Activated T-cell treated with anti-CD3 and anti-CD28 coated beads for 24 hours (primary cell): ENCODE measurements at places on chromosomes 7 and 10.

DNA sequence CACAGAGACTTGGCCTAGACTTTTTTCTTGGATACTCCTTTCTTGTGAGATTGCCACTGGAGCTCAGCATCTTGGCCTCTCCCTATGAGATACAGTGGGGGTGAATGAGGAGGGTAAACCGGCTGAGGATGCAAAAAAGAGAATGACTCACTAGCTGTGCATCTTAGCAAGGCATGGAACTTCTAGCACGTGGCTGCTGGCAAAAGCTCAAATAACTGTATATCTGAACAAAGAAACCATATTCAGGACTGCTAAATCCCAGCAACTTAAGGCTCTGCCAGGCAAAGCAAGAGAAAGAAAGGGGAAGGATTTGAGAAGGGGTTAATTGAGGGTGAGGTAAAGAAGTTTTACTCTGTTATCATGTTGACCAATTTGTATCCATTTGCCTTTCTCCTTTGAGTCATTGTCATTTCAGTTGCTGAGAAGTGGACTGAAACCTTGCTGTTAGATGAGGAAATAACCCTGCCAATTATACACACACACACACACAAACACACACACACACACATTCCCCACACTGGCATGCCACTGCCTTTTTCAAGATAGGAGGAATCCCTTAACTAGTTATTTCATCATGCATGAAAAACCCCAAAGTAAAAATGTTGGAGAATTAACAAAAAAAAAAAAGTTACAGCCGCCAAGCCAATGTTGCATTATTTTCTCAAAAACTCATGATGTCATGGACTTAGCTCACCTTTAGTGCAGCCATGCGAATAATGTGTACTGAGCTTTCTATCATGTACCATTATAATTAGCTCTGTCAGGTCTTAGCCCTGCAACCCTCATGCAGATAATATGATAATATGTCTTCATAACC lies 997.3 kb downstream of the LRMDA start:
- no peak for DNase-seq

- DNase-seq, result no peak
Measured at GRCh38 chr7:36971515-36972139, 247.3 kb upstream of the AOAH start.

GRCh38 chr10:60806921-60807320 lies 28.6 kb downstream of the CDK1 start:
- no peak for DNase-seq

DNA sequence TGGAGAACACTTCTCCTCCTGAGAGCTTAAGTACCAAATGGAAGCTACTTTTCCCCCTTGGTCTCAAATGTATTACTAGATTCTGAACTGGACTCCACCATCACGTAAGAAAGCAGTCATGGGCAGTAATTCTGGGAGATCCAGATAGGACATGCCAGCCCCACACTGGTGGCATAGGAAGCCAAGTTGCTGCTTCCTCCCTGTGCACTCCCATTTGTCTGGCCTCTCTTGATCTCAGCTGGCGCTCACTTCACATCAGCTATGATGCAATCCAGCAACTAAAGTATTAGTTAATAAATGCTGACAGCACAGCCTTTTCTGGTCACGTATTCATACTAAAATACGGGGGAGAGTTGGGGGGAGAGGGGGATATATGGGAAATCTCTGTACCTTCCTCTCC lies 3.4 kb upstream of the IL6 start:
- DNase-seq, result no peak

DNA sequence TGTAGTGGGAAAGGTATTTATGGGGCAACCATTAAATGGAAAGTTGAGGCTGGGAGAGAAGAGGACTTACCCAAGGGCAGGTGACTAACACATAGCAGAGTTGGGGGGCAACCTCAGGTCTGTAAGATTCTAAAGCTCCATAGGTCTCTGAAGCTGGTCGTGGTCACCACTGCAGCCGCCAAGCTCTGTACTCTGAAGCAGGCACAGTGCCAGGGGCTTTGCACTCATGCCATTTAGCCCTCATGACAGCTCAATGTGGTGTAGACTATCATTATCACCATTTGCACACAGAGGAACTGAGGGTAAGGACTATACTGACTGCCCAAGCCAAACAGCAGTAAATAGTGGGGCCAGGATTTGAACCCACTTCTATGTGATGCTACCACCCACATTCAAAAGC lies 32.5 kb upstream of the TMEM273 start:
- no peak for DNase-seq

DNA sequence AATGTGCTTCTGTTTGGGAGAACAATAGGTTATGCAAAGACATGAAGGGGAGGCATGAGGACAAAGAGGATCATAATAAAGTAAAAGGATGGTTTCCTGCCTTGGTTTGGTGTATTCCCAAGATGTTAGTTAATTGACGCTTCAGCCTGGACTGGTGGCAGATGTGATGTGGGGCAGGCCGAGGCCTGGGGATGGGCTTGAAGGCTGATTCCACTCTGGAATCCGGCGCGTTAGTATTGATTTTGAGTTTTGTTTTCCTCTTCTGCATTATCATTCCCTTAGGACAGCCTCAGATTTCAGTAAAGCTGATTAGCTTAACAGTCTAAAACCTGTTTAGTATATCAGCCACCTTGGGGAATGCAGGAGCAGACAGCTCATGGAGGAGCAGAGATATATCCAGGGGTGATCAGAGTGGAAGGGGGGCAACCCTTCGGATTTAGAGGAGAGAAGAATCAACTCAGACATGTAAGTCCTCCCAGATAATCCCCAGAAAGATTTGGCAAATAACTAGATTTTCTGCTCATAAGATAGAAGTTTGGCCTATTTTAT lies 159.8 kb upstream of the MTPN start:
- no peak for DNase-seq

DNA sequence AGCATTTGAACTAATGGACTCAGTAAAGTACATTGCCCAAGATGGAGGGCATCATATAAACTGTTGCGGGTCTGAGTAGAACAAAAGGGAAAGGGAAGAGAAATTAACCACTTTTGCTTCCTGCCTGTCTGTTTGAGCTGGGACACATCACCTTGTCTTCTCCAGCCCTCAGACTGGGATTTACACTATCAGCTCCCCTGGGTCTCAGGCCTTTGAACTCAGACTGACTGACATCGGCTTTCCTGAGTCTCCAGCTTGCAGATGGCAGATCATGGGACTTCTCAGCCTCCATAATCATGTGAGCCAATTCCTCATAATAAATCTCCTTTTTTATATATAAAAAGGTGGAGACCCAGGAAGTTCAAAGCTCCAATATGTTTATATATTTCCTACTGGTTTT lies 23.0 kb upstream of the WASL start:
- no peak for DNase-seq

DNA sequence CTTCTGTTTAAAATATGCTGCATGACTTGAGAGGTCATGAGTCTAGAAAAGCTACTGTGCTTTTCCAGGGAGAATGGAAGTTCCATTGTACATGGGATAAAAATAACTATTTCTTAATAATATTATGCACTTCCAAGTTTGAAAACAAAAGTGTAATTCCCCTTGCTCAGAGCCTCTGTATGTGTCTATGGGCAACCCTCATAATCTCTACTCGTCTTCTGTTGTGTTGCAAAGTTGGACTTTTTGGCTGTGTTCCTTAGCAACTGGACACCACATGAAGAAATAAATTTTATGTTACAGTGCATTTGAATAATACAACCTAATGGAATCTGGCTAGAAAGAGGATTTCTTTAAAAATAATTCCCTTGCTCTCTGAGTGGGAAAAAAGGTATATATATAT lies 242.6 kb downstream of the TWIST1 start:
- DNase-seq, result no peak

- no peak for DNase-seq
Measured at GRCh38 chr7:146655928-146656797, 539.6 kb downstream of the CNTNAP2 start.

GRCh38 chr7:37504801-37505200 lies 56.1 kb upstream of the ELMO1 start:
- no peak for DNase-seq

DNA sequence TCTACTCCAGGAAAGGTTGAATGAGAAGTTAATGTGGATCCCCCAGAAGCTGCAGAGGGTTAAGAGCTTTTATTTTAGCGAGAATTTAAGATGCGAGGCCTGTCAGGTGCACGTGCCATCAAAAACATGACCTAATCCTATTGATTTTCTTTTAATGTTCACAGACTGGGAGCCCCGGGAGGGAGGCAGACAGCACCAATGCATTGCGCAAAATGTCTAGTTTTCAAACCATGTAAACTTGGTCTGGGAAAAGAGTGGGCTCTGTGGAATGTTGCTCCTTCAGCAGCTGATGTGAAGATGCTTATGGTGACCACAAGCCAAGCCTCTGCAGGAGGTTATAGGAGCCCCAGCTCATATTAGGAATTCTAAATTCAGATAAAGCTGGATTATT lies 172.0 kb upstream of the ITGB1 start:
- DNase-seq, result no peak

- DNase-seq, result no peak
Measured at GRCh38 chr7:82959528-82959927, 203.2 kb downstream of the PCLO start.

GRCh38 chr10:22148961-22149360 lies 68.9 kb downstream of the EBLN1 start:
- DNase-seq, result no peak

DNA sequence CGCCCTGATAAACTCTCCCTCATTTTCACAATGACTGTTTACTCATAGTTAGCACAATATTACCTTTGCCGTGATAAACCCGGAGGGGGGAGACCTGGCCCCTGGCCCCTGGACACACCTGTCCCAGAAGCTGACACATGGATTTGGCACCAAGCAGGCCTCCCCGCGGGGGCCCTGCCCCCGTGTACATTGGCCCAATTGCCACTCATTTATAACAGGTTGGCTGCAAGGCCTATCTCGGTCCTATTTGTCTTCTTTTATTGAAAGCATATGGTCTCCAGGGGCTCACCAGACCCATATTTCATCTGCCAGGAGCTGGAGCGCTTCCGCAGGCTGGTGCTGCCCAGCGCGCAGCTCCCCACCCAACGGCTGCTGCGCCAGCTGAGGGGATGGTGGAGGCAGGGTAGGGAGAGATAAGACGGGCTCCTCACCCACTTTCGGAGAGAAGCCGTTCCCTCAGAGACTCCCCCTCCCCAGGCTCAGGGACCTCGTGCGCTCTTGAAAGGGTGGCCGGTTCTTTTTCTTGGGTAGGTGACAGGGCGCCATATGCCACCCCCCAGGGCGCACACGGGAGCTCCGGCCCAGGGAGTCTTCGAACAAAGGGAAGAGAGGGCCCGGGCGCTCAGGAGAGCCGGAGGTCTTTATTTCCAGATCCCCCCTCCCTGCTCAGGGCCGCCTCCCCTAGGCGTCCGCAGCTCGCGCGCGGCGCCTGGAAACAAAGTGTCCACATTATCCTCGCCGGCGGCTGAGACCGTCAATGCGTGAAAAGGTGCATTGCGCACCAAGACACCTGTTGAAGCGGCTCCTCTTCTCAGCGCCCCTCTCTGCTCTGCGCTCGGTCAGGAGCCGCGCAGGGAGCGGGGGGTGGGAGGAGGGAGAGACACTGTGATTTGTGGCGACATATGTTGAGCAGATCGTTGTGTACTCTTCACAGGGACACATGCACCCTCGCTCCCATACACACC lies 4.3 kb upstream of the NEUROG3 start:
- no peak for DNase-seq

- DNase-seq, result no peak
Measured at GRCh38 chr10:104316321-104317099, 21.8 kb downstream of the ITPRIP start.

DNA sequence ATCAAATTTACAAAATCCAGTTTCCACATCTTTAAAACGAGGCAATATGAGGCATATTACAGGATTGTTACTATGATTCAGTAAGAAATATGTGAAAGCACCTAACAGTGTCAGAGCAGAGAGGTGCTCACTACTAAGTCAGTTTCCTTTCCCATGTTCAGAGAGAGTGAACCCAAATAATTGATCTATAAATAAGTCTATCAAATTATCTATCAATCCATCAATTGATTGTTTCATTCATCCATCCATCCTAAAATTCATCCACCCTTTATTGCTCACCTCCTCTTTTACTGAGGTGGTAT lies 340.8 kb downstream of the SUGCT start:
- no peak for DNase-seq

- DNase-seq, result no peak
Measured at GRCh38 chr7:140479739-140480084, 407 bp upstream of the MKRN1 start.

- no peak for DNase-seq
Measured at GRCh38 chr7:148939128-148939755, 55.2 kb upstream of the EZH2 start.

DNA sequence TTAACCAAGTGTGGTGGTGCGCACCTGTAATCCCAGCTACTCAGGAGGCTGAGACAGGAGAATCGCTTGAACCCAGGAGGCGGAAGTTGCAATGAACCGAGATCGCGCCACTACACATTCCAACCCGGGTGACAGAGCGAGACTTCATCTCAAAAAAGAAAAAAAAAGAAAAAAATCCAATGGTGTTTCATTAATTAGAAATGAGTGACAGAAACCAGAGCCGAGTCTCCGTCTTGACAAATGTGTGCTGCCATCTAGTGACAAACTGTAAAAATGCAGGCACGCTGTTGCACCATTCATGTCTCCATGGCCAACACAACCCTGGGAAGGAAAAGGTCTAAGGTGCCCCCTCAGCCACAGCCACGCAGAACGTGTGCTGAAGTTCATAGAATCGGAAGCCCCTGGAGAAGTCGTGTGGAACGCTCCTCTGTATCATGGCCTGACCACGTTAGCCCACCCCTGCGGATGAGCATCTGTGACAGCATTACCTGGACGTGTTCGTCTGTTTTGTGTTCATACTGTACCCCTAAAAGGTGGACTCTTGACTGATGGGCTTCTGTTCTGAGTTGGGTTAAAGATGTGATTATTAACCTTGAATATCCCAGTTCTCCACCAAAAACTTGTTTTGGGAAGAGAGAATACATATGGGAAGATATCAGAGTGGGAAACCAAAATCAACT lies 94.9 kb downstream of the LYZL2 start:
- DNase-seq, result peak; percentile 62

- DNase-seq, result no peak
Measured at GRCh38 chr7:25009257-25009656, 29.3 kb upstream of the OSBPL3 start.

DNA sequence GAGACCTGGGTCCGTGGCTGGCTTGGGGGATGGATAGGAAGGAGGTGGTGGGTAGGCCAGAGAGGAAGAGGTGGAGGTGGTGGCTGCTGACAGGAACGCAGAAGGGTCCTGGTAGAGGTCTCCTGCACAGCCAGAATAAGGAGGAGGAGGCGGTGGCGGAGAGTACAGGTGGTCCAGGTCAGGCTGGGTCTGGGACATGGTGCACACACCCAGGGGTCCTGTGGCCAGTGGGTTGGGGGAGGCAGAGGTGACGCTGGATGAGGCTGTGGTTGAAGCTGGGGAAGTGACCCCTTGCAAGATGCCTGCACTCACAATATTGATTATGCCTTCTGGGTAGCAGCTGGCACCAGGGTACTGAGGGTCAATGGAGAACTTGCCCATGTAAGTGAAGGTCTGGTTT lies 2.2 kb downstream of the EGR2 start:
- DNase-seq, result no peak

DNA sequence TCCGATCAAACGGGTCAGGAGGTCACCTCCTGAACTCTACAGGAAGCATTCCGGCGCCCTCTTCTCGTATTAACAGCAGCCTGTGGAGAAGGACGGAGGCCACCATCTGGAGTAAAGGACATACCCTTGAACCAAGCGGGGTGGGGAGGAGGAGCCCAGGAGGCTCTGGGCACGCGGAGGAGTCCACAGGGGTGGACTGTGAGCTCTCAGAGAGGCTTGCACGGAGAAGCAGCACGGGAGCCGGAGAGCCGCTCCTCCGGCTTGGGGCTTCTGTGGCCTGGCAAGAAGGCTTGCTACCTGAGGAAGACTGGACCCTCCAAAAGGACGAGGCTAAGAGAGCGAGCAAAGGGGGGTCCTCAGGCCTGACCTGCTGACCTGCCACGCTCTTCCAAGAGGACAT lies 77.9 kb downstream of the MAD1L1 start:
- no peak for DNase-seq
